Stimulated activated CD4-positive, alpha-beta T cell treated with anti-CD3 and anti-CD28 coated beads, Interleukin-4, amount 100 ng/mL, for 48 hours (primary cell): ENCODE measurements at places on chromosomes 1 and 21.
A peak's percentile ranks its signal among the peaks of the same experiment; 100 is the strongest.

GRCh38 chr1:109319114-109319513 lies 12.3 kb upstream of the MYBPHL start:
- DNase-seq, result no peak

- no peak for DNase-seq
Observed at GRCh38 chr1:91784616-91785015, 101.3 kb downstream of the TGFBR3 start.

DNA sequence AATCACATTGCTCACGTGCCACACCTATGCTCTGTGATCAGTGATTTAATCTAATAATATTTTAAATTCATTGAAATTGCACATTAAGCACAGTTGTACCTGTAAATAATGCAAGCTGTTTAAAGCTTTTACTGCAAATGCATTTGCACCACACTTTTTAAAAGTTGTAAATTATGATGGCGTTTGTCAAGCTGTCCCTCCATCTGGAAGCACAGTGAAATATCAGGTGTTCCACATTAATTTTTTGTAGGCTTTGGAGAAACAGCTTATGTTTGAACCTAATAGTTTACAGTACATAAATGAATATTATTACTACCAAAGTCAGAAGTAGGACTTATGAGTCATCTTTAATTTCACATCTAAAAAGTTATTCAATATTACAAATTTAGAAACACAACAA lies 3.0 kb upstream of the DPYD start:
- DNase-seq, result no peak

- DNase-seq, result no peak
Observed at GRCh38 chr1:94628499-94628843, 86.9 kb upstream of the F3 start.

- no peak for DNase-seq
Observed at GRCh38 chr1:84929581-84929980, 36.6 kb upstream of the LPAR3 start.

DNA sequence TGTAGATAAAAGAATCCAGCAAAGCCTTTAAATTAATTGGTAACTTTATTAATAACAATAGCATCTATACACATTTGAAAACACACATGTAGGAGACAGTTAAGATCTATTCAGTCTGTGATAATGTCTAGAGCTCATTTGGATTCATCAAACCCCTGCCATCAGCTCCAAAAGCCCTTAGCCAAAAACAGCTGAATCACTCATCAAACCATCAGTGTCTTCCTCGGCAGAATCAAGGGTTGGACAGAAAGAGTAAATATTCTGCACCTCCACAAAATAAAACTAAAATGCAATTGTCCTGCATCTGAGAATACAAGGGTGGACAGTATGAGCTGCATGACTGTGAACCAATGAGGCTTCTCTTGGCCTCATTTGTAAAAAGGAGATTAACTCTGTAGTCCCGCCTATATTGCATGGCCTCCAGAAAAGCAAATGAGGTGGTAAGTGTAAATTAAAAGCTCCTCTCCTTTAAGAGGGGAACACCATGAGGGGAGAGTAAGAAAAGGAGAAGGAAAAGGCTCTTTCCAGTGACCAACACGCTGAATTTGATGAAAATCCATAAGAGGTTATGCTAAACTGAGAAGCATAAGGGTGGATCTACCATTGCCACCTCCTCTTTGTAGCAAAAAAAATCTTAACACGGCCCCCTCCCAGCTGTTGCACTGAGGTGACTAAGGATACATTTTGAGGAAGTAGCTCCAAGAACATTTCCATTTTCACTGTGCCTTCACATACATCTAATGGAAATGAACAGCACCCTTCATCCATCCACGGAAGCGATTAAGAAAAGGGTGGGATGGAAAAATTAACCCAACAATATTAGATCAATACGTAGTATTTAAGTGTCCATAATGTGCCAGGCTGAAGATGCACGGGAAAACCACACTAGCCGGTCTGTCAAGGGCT lies 14.7 kb upstream of the BOLA1 start:
- DNase-seq, result no peak

GRCh38 chr1:181135815-181136737 lies 47.6 kb downstream of the IER5 start:
- no peak for DNase-seq

GRCh38 chr1:28913786-28914227 lies 562 bp upstream of the EPB41 start:
- DNase-seq, result no peak

DNA sequence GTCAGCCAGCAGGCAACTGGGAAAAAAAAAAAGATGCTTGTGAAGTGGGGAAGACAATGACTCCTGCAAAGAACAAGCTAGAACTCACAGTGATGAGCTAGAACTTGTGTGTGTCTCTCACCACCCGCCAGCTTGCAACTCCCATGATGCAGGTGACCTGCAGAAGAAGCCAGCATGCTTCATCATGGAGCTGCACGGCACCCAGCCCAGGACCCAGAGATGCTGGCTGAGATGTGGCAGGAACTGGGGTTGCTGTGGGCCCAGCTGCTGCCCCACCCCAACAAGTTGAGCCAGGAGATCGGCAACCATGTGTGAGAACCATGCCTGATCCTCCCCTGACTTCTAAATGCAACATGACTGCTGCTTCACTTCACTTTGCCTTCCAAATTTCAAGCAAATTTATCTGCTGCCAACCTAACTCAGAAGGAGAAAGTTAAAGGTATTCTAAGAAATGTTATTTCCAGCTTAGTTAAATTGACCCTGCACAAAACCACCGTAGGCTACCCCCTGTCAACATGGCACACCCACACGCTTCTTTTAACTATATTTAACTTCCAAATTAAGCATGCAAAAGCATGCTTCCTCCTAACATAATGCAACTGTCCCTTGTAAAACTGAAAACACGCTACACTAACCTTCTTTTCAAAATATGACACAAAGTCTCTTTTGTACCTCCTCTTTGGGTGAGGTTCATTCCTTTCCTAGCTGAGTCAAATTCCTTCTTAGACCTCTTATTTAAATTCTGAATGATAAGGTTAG lies 166.0 kb upstream of the IGSF21 start:
- DNase-seq, result no peak

GRCh38 chr1:28365864-28366263 lies 3.7 kb upstream of the PHACTR4 start:
- DNase-seq, result no peak

GRCh38 chr1:168970926-168971659 lies 135.4 kb upstream of the ATP1B1 start:
- DNase-seq, result no peak

GRCh38 chr21:42362700-42363099 lies 3.6 kb downstream of the TFF1 start:
- DNase-seq, result no peak

- DNase-seq, result no peak
Observed at GRCh38 chr1:234709473-234710228, 99.7 kb upstream of the IRF2BP2 start.

DNA sequence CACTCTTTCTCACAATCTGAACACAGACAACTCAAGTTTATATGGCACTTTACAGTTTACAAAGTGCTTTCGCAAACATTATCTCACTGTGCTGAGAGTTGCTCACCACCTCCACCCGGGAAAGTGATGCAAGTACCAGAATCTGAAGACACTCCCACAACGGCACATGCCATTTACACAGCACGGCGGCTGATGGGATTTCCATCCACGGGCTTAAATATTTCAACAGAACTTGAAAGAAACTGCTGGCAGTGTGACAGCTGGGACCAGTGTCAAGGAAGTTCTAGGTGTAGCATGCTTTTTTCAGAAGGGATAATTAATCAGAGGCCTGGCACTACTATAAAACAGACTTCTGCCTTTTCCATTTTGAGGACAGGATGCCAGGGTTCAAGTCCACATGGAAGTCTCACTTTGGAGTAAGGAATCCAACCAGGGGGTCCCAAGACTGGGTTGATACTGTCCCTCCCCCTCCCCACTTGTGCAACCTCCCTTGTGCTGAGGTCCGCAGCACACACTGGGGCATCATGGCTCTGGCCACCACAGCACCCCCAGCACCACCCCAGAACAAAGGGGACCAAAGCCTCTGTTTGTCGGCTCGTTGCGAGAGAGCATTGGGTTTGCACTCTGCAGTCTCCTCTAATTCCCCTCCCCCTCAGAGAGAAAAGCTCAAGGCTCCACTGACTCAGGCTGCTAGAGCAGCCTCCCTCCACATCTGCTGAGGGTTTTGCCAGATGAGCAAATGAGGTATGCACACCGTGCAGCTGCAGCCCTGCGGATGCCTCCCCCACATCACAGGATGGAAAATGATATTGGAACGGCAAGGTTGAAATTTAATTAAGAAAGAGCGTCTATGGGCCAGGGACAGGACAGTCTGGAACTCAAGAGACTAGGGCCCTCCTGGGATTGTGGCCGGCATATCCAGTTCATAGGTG lies 154.9 kb downstream of the TGFBR3 start:
- DNase-seq, result peak; percentile 40

- no peak for DNase-seq
Observed at GRCh38 chr1:55612988-55613387, 397.8 kb upstream of the USP24 start.

DNA sequence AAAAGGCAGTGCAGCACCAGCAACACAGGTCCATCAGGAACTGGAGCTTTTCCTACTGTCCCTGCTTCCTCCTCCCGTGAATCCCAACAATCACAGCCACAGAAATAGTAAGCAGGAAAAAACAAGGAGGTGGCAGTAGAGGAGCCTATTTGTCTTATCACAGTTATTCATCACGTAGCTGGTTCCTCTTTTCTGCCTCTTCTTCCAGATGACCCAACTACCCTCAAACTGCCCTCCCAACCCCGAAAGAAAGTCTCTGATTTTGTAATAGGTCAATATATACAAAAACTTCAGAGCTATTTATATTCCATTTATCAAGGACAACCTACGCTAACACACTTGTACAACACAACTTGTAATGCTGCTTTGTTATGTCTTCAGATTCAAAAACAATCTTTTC lies 21.4 kb downstream of the GNB1 start:
- DNase-seq, result no peak

DNA sequence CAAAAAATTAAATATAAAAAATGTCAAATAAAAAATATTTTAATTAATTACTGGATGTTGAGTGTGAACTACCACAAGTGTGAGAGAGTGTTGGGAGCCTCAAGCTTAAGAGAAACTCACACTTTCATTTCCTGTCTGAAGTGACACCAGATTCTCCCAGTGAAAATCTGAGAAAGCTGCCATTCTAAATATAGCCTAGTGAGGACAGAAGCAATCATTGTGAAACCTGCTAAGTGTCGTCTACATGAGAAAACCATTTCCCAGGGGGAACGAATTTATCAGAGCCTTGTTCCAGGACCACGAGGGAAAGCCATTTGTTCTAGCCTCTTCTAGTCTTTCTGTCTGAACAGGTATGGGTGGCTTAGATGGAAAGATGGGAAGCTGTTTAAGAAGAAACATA lies 329.3 kb upstream of the PRMT6 start:
- no peak for DNase-seq

DNA sequence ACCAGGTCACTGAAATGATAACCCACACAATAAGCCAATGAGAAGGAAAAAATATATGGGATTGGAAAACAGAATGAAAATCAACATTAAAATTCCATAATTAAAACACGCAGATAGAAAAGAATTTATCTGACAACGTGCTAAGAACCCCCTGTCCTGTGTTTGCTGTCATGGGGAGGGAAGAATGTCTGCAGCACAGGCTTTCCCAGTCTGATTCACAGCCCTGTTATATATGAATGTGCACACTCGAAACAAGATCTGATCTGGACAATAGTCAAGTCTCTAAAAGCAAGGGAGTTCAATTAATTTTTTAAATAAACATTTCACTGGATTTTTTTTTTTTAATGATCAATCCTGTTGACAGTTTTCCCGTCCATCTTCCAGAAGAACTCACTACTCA lies 220.0 kb downstream of the RERE start:
- no peak for DNase-seq

GRCh38 chr1:200302921-200303290 lies 106.9 kb downstream of the ZNF281 start:
- no peak for DNase-seq

GRCh38 chr1:205930799-205931281 lies 12.4 kb downstream of the SLC26A9 start:
- no peak for DNase-seq

DNA sequence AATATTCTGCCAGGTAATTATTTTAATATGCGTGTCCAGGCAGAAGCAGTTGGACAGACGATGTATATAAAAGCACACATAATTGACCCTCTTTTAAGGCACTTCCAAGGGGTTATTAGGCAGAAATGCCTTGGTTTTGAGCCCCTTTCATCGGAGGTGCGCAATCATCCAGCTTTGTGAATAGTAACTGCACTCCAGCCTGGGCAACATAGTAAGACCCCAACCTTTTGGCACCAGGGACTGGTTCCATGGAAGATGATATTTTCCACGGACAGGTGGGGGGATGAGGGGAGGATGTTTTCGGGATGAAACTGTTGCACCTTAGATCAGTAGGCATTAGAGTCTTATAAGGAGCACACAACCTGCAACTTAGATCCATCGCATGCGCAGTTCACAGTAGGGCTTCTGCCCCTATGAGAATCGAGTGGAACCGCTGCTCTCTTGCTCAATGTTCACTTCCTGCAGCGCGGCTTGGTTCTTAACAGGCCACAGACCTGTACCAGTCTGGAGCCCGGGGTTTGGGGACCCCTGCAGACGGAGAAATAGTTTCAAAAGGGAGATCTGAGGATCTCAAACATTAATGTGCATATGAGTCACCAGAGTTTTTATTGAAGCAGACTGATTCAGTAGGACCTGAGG lies 1.8 kb upstream of the MCOLN2 start:
- DNase-seq, result no peak

DNA sequence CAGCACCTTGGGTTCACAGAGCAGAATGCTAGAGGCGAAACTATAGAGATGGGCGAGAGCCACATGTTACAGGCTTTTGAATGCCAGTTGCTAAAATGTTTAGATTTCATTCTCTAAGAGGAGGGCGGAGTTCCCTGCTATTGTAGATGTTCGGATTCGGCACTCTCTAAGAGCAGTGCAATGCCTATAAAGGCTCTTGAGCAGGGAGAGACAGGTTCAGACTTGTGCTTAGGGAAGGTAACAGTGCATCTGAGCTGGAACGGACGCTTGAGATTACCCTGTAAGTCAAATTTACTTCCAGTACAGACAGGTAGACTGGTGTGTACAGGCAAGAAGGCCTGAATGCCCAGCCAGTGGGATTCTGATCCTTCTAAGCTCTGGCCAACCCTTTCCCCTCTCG lies 15.3 kb downstream of the LURAP1 start:
- no peak for DNase-seq

- DNase-seq, result no peak
Observed at GRCh38 chr1:186154651-186155050, 220.4 kb downstream of the TPR start.

DNA sequence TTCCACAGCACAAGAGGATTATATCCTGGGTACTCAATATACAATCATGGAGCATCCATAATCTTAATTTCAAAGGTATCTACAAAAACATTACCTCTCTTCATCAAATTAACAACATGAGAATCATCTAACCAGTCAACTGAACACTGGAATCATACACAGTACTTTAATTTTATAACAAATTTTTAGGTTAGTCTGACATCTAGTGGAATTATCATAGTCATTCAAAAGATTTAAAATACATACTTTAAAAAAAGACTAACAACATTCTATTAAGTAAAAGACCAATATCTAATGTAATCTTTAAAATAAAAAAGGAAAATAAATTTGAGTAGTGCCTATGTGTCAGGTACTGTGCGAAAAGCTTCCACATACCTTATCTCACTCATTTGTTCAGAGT lies 16.8 kb upstream of the SH3GLB1 start:
- DNase-seq, result no peak

- DNase-seq, result peak; percentile 54
Observed at GRCh38 chr1:148362626-148363438, 120.3 kb downstream of the PPIAL4G start.

GRCh38 chr1:203926025-203926540 lies 64.7 kb downstream of the SNRPE start:
- DNase-seq, result no peak
